ENCODE measurements at places on chromosomes 12 and 14. TPM values are rescaled to one million over a fixed set of nuclear protein-coding genes. Genes with fewer than 3 reads are reported as not detected.

The TSFM gene
- total RNA-seq: 14.2 TPM

The HOXC4 gene
- total RNA-seq: 0.15 TPM

The NPAS3 gene
- 1.3 TPM for total RNA-seq

The CLEC1B gene
- not detected for total RNA-seq

The MANSC4 gene
- total RNA-seq: 0.19 TPM

The WNT1 gene
- not detected for total RNA-seq

The KLHDC1 gene
- 2.6 TPM for total RNA-seq

The VDR gene
- total RNA-seq: 1.3 TPM

The FLRT2 gene
- total RNA-seq: 62.8 TPM

The C12orf54 gene
- total RNA-seq: not detected

The PAWR gene
- total RNA-seq: 45.2 TPM

The NKX2-1 gene
- total RNA-seq: not detected

The CMA1 gene
- total RNA-seq: not detected

GRCh38 chr14:92439537-92440344 lies 73.8 kb upstream of the RIN3 start:
- no peak for DNase-seq

DNA sequence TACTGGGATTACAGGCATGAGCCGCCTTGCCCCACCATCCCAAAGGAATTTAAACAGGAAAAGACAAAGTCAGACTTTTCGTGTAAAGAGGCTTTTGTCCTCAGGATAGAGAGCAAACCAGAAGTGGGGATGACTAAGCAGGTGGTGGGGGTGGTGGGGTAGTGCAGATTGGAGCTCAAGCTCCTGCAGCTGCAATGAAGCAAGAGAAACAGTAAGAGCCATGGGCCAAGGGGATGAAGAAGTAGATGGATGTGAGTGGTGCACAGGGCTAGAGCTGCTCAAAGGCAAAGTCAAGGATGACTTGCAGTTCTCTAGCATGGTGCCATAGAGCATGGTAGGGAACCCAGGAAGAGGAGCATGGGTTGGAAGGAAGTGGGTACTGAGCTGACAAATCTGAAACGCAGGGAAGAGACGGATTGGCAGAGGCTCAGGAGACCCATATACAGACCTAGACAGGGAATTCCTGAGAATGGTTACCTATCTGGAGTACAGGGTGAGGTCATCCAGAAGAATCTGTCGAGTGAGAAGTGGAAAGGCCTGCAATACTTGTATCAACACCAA lies 11.4 kb upstream of the RNF34 start:
- no peak for DNase-seq

GRCh38 chr14:98682726-98683125 lies 589.3 kb downstream of the BCL11B start:
- DNase-seq: no peak

DNA sequence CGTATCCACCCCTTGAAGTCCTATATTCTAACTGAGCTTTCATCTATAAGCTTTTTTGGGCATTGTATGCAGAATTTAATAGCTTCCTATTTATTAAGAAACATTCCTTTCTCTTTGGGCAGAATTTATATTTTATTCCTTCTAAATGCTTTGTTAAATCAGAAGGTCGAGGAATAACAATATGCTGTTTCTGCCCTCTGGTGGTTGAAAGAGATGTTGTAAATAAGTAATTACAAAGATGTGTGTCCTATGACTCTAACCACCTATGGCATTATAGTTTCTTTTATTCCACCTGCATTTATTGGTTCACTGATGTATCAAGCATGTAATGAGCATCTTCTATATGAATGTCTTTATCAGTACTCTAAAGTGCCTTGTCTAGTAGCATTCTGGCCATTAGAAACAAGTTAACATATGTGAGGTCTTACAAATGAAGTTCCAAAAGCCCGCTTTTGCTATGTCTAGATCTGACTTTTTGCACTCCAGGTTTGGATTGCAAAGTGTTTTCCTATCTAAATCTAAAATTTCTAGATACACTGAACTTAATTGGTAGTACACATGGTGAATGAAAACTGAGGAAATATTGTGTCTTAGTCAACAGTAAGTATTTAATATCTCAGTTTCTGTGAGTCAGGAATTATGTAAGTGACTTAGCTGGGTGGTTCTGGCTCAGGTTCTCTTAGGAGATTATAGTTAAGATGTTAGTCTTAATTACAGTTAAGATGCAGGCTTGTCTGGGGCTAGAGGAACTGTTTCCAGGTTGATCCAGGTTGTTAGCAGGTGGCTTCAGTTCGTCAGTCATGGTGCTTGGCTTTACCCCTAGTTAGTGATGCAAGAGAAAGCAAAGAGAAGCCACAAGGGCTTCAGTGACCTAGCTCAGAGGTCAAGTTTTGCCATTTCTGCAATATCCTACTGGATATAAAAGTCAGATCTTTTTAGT lies 57.5 kb downstream of the PLEKHA5 start:
- no peak for DNase-seq

DNA sequence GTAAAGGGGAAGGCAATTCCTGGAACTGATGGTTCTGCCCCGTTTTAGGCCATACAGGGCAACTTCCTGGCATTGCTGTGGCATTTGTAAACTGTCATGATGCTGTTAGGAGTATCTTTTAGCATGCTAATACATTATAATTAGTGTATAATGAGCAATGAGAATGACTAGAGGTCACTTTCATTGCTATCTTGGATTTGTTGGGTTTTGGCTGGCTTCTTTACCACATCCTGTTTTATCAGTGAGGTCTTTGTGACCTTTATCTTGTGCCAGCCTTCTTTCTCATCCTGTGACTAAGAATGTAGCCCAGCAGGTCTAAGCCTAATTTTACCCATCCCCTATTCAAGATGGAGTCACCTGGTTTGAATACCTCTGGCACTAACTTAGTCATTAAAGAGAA lies 51.2 kb downstream of the TESPA1 start:
- DNase-seq: no peak

- DNase-seq: no peak
Measured at GRCh38 chr12:67263471-67263870, 5.7 kb upstream of the CAND1 start.

DNA sequence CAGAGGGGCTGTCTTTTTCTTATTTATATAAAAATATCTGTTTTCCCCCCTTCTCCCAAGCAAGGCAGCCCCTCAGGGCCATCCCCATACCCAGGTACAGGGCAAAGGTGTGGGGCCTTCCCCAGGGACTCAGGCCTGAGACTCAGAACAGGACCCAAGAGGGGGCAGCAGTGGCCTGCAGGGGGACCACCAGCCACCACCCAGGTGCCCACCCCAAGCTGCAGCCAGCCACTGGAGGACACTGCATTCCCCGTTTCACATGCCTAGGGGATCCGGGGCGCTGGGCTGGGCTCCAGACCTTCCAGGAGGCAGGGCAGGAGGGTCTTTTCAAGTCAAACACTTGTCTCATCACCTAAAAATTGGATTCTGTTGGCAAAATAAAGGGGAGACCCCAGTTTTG lies 83.3 kb downstream of the SCARB1 start:
- DNase-seq: no peak

GRCh38 chr14:94885481-94886155 lies 115.7 kb upstream of the GSC start:
- DNase-seq: no peak

GRCh38 chr12:50120953-50121352 lies 8.9 kb downstream of the COX14 start:
- no peak for DNase-seq

GRCh38 chr12:108260969-108261368 lies 78.1 kb downstream of the CMKLR1 start:
- DNase-seq: no peak

DNA sequence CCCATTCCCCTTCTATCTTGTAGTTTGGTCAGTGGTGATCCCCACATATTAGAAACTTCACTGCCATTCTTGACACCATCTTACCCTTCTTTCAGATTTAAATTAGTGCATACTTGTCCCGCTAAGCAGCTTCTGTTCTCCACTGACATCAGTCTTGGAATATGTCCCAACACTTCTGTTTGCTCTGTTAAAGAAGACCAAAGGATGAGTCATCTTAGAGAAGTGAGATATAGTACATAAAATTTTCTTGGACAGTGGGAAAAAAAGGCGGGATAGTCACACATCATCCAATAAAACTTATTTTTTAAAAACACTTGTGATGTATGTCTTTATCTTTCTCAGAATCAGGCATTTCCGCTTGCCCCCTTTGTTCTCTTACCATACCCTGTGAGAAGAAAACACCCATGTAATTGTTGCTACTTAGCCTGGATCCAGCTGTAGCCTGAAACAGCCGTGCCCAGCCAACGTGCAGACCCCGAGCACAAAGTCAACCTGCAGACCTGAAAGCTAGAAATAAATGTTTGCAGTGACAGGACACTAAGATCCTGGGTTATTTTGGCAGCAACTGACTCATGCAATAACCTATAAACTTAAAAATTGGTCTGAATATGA lies 100.1 kb upstream of the PDE3A start:
- no peak for DNase-seq

GRCh38 chr14:73759183-73759713 lies 45.1 kb upstream of the PNMA1 start:
- DNase-seq: no peak

GRCh38 chr12:79296133-79296532 lies 394.6 kb downstream of the PAWR start:
- DNase-seq: no peak

GRCh38 chr12:123533672-123534643 lies at the start of gene RILPL1:
RILPL1 (minus strand) TSS chr12:123533719; CDS start chr12:123533482, 237 bp downstream.
- peak; percentile 44 for DNase-seq

GRCh38 chr12:54486173-54486867 lies 11.2 kb upstream of the NCKAP1L start:
- no peak for DNase-seq

- no peak for DNase-seq
Measured at GRCh38 chr12:138898-139534, 72.4 kb downstream of the IQSEC3 start.

DNA sequence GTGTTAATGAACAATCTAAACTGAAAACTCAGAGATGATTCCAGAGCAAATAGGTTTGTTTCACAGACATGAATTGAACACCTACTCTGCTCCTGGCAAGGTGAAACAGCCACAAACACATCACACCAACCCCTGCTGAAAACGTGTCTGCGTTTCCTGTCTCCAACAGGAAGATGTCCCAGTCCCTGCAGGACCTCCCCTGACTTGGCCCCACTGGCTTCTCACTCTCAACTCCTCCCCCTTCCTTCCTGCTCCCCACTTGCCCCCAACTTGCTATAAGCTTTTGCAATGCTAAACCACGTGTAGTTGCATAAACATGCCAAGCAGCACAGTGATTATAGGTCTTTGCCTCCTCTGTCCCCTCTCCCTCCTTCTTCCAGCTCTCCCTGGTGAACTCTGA lies 567.6 kb downstream of the BCL11B start:
- no peak for DNase-seq

GRCh38 chr12:64544371-64545080 lies 65.8 kb upstream of the RASSF3 start:
- no peak for DNase-seq

GRCh38 chr12:82673698-82674097 lies 13.0 kb upstream of the TMTC2 start:
- no peak for DNase-seq

- no peak for DNase-seq
Measured at GRCh38 chr12:69036533-69036932, 103.6 kb upstream of the CPM start.

- DNase-seq: peak; percentile 28
Measured at GRCh38 chr12:128644664-128645296, 179.0 kb downstream of the SLC15A4 start.

- DNase-seq: no peak
Measured at GRCh38 chr14:22699801-22700564, 55.8 kb upstream of the OR6J1 start.

Data from pancreas (tissue), 10 donors.